ENCODE measurements at places on chromosomes 6 and 20.

GRCh38 chr6:164924674-164925073 is 384.7 kb downstream of the C6orf118 start:
- no peak for DNase-seq

DNA sequence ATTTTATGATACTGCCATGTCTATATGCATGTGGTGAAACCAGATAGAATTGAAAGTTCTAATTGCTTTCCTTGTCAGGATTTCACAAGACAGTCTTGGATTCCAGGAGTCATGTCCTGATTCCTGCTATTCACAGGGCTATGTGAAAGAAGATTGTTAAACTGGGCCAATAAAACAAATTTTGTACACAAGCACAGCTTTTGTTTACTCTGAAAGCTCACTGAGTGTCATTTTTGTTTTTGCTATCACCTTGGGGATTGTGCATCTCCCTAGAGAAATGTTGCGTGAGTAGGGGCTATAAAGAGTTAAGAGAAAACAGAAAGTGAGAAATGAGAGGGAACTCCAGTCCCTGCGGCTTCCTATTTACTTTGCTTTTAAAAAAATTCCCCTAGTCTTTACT is 627.5 kb downstream of the PKHD1 start:
- DNase-seq, result no peak

DNA sequence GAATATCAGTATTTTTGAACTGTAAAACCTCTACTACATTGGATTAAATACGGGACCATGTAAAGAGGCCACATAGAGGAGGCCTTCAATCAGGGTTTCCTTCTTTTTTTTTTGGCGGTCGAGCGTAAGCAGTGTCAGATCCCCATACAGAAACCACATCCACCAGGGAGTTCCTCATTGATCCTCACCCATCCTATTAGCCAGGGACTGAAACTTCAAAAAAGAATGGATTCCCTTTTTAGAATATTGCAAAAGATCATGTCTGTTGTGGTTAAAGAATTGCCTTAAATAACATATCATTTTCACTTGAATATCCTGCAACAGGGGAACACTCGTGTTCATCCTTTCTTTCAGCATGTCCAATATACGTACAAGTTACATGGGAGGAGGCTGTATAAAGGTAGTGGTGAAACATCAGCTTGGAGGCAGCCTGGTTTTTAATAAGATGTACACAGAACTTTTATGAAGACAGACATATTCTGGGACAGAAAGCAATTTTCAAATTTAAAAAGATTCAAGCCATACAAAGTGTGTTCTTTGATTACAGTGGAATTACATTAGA is 96.1 kb downstream of the PPP1R14C start:
- no peak for DNase-seq

DNA sequence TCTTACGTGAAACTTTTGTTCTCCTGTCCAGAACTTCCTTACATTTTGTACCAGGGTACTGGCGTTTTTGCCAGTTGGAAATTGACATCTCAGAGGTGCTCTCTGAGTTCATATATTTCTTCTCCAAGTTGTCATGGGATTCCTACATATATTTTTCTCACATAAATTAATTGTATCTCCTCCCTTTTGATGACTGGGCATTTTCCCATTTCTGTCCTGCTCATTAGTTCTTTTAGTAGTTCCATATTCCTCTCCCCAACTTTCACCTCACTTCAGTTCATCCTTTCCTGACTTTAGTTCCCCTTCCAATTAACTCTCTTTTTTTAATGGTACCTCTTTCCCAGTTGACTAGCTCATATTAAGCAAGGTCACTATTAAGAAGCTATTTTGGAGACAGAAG is 10.8 kb downstream of the ZKSCAN8 start:
- no peak for DNase-seq

GRCh38 chr6:111183702-111184517 is 96.6 kb downstream of the SLC16A10 start:
- DNase-seq, result no peak

GRCh38 chr6:27049863-27050781 is 197.4 kb upstream of the PRSS16 start:
- DNase-seq, result no peak

DNA sequence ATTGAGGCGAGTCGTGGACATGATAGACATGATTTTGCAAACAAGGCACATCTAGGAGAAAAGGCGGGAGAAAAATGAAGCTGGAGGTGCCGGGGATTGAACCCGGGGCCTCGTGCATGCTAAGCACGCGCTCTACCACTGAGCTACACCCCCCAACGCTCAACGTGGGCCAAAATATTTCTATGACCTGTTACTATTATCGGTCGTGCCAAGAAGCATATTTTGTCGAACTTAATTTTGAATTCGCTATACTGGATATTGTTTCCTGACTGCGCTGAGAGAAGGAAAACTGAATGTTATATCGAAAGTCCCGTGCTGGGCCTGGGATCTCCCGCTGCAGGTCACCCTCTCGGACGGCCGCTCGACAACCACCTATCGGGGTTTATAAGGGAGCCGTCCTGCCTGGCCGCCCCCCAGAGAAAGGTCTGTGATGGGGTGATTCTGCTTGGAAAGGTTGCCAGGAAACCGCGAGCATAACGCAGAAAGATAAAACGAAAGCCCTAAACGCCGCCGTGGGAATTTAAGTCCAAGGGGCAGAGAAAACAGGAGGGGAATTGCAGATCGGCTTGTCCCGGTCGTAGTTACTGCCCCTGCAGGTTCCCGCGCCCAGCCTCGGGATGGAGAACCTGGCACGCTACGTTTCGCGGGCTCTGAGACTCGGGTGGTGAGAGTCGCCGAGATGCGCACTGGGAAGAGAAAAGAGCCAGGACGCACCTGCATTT is 60.0 kb downstream of the TRIM27 start:
- DNase-seq, result peak; percentile 54

DNA sequence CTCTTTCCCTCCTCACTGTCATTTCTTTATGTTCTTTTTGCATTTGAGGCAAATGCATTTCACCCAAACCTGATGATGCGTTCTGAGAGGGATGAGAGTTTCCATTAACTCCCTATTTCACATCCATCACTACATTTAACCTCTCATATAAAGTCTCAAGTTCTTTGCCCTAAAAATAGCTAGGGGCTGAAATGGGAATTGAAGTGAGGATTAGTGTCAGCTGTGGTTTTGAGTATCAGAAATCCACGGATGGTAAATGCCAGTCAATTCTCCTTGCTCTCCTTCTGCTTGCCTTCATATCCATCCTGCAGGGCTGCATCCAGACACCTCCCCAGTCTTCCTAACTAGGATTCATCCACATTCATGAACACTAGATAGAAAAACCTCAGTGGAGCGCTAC is 10.0 kb upstream of the DTNBP1 start:
- DNase-seq, result no peak

GRCh38 chr6:135202836-135203235 is 21.7 kb downstream of the MYB start:
- no peak for DNase-seq

DNA sequence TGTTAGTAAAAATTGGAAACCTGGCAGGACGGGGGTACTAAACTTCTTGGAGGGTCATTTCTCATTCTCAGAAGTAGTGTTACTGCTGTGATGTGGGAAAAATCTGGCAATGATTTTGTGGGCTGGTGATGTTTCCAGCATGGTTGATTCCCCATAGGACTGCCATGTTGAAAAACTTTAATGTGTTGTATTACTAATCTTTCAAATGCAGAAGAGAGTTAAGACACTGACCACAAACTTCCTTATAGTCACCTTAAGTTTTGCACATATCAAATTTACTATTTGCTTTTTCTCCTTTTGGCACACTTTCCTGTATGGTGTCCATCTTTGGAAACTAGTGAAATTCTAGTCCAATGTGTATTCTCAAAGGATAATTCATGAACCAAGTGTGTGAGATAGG is 236.2 kb upstream of the TAB2 start:
- DNase-seq, result no peak

GRCh38 chr20:24796236-24796635 is 152.8 kb upstream of the CST7 start:
- DNase-seq, result no peak

GRCh38 chr6:136134268-136134667 is 115.8 kb downstream of the MTFR2 start:
- no peak for DNase-seq

DNA sequence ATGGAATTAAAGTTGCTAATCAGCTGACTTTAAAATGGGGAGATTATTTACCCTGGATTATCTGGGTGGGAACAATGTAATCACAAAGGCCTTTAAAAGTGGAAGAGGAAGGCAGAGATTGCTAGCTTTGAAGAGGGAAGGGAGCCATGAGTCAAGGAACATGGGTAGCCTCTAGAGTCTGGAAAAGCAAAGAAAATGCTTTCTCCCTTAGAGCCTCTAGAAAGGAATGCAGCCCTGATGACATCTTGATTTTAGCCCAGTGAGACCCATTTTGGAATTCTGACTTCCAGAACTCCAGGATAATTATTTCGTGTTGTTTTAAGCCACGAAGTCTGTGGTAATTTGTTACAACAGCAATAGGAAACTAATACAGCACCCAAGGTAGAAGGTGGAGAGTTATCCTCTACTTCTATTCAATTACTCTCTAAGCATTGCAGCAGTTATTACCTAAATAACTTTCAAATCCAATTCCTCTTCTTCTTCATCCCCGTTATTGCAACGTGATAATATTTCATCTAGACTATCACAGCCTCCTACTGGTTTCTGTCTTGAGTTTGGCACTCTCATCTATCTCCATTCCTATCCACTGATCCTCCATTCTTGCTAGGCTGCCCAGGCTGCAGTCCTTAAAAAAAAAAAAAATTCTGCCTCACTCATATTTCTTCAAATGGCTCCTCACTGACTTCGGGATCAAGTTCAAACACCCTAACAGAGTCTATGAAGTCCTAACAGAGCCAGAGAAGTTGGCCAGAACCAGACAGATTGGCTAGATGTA is 224.3 kb downstream of the BTBD9 start:
- DNase-seq, result no peak

DNA sequence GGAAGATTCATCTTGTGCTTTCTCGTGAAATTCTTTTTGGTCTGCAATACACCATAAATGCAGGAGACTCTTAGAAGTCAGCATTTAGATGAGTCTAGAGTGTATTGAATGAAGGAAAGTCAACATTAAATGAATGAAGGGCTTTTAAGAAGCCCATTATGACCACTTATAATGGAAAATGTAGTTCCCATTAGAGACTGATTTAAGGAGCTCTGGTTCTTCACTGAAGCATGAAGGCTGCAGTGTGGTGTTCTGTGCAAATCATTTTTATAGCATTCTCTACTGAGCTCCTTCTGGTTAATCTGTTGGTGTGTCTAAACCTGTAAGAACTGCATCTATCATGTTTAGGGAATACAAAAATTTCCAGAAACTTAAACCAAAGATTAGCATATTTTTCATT is 19.7 kb downstream of the NCOA7 start:
- DNase-seq, result no peak

- DNase-seq, result no peak
Observed at GRCh38 chr6:135993361-135993760, 141.9 kb downstream of the PDE7B start.

DNA sequence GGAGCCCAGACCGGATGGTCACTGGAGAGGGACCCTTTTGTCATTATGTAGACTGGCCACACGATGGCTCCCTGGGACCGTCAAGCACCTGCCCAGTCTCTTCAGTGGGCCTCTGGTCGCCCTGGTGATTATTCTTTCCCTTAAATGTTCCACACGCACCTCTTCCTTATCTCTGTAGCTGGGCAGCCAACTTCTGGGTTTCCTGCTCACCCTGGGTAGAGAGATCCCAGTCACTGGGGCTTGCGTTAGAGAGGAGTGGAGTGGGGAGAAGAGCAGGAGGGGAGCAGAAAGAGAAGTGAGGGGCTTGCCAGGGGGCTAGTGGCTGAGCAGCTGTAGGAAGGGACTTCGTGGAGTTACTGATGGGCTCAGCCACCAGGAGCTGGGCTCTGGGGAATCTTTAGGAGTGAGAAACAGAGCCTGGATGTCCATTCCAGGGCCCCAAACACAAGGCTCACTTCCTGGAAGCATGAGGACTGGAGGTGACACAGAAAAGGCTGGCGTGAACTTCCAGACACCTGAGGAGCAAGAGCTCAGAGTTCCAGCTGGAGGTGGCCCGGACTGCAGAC is 150.1 kb downstream of the DHX35 start:
- DNase-seq, result peak; percentile 86

DNA sequence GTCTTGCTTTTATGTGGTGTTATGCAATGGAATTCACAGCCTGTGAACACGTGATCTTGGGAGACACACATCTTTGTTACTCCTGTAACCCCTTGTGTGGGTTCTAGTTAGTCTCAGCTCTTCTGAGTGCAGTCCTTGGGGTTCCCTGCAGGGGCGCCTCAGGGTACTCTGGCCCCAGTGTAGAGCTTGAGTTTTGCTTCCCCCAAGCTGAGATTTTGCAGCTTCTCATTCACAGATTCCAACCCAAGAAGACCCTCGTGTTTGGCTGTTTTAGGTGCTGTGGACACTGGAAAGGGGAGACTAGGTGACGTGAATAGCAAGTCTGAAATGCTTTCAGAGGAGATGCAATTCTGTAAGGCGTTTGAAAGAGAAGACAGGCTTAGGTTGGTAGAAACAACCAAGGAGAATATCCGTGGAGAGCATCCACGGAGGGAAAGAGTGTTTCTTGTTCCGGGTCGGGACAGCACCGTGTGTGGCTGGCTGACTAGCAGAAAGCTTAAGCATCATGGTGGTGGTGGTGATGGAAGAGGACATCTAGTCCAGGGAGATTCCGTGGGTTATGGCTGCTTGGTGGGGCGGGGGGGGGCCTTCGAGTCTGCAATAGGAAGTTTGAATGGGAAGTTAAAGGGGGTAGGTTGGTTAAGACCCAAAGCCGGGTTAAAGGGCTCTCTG is 30.1 kb downstream of the DUSP22 start:
- DNase-seq, result no peak

GRCh38 chr6:128474933-128475332 is 45.5 kb downstream of the PTPRK start:
- DNase-seq, result no peak

DNA sequence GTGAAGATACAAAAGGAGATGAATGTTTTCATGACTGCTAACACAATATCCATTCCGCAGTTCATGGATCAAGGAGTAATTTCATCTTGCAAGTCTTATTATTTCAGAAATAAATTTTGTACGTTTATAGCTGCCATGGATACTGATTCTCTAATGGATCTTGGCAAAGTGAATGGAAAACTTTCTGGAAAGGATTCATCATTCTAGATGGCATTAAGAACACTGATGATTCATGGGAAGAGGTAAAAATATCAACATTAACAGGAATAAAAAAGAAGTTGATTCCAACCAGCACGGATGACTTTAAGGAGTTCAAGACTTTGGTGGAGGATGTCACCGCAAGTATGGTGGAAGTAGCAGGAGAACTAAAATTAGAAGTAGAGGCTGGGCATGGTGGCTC is 2.8 kb downstream of the HUS1B start:
- DNase-seq, result no peak

GRCh38 chr6:165678429-165678828 is 15.4 kb upstream of the PDE10A start:
- no peak for DNase-seq

GRCh38 chr6:131062241-131063027 is 611 bp downstream of the EPB41L2 start:
- peak; percentile 20 for DNase-seq

DNA sequence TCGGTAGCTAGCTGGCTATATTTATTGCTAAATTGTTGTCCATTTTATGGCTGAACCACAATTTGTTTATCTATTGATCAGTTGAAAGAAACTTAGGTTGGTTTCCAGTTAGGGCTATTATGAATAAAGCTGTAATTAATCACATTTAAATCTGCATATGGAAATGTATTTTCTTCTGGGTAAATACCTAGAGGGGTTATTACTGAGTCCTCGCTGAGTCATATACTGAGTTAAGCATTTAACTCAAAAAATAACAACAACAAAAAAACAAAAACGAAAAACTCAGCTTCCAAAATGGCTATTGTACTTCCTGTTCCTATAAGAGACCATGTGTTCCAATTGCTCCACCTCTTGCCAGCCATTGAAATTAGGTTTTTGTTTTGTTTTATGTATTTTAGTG is 258.2 kb downstream of the TBC1D32 start:
- DNase-seq, result no peak
